ENCODE measurements at places on chromosomes 13 and 19.

GRCh38 chr19:4115818-4116385 lies 8.0 kb downstream of the MAP2K2 start:
- no peak for DNase-seq

DNA sequence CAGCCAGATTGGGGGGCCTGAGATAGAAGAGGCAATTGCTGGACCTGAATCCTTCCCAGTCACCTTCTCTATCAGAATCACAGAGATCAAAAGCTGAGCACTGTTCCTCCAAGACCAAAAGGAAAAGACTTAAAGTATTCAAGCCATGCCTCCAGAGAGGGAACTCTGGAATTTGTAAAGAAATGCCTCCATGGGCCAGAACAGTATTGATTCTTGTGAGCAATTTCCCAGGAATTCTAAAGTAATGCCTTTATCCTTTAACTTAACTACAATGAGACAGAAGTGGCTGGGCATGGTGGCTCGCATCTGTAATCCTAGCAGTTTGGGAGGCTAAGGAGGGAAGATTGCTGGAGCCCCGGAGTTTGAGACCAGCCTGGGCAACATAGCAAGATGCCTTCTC lies 148.8 kb downstream of the FLT1 start:
- no peak for DNase-seq

- no peak for DNase-seq
Observed at GRCh38 chr19:46692918-46693722, 23.8 kb downstream of the PRKD2 start.

DNA sequence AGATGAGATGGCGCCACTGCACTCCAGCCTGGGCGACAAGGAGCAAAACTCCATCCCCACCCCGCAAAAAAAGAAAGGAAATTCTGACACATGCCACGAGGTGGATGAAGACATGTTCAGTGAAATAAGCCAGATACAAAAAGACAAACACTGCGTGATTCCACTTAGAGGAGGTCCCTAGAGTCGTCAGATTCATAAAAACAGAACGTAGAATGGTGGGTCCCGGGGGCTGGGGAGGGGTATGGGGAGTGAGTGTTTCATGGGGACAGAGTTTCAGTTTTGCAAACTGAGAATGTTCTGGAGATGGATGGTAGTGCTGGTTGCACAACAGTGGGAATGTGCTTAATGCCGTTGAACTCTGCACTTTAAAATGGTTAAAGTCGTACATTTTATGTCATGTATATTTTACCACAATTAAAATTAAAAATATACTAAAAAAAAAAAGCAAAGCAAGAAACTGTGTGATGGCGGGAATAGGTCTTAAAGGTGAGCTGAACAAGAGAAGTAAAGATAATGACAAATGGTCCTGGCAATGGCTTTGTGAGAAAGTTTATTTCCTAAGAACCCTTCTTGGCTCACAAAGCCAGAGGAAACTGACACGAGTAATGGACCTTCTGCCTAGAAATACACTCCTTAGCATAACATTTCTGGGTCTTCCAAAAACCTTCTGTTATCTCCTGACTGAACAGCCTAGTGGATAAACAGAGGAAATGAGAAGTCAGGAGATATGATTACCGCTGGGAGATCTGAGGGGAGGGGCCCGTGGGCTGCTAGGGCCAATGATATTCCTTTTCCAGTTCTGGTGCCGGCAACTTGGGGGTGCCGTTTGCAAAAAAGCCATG lies 4.2 kb upstream of the SPC24 start:
- DNase-seq, result no peak

DNA sequence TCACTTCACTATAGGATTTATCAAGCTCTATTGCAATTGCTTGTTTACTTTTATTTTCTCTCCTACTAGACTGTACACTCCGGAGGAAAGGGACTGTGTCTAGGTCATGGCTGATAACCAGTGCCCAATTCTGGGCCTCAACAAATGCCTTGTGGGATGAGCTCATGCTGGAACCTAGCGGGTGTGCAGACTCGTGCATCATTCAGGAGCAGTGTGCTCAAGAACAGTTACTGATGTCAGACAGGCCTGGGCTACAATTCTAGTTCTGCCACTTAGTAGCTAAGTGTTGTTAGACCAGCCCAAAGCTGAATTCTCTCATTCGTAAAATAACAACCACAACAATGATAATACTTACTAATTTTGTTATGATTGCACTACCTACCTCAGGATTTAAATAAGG lies 95.4 kb downstream of the CYSLTR2 start:
- no peak for DNase-seq

GRCh38 chr13:80590551-80590950 lies 249.6 kb upstream of the SPRY2 start:
- DNase-seq, result no peak
